Renal cortical epithelial cell (primary cell): ENCODE measurements at places on chromosomes 2 and 18.

GRCh38 chr2:32379352-32379751 is 22.5 kb downstream of the BIRC6 start:
- DNase-seq: no peak

GRCh38 chr2:3217646-3218045 is 160.0 kb downstream of the EIPR1 start:
- no peak for DNase-seq

DNA sequence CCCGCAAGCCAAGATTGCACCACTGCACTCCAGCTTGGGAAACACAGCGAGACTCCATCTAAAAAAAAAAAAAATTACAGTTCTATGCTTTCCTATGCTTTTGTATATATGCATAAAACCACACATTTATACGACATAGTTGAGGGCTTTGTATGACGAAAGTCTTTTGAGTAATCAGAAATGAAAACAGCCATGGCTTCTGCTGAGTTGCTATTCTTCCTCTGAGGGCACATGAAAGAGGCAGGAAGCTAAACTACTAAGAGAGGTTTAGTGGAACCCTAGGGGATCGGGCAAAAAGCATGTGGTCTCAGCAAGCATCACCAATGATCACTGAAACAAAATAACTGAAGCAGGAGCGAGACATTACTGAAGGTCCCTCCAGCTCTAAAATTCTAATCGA is 99.6 kb downstream of the ZAP70 start:
- DNase-seq: no peak

DNA sequence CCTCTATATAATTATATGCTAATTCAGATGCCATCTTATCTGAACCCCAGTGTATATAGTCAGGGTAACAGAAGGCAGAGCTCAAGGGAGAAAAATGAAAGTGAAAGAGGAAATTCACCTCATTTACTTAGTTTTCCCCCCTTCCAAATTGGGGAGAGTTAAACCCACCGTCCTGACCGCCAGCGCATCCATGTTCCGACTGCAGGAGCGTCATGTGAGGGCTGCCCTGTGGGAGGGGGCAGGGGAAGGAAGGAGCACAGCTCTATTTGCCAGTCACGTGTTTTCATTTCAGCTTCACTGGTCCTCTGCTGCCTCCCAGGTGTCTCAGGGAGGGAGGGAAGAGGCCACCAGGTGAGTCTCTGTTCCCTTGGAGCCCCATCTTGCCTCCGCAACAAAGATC is 13.2 kb downstream of the CNNM4 start:
- no peak for DNase-seq

DNA sequence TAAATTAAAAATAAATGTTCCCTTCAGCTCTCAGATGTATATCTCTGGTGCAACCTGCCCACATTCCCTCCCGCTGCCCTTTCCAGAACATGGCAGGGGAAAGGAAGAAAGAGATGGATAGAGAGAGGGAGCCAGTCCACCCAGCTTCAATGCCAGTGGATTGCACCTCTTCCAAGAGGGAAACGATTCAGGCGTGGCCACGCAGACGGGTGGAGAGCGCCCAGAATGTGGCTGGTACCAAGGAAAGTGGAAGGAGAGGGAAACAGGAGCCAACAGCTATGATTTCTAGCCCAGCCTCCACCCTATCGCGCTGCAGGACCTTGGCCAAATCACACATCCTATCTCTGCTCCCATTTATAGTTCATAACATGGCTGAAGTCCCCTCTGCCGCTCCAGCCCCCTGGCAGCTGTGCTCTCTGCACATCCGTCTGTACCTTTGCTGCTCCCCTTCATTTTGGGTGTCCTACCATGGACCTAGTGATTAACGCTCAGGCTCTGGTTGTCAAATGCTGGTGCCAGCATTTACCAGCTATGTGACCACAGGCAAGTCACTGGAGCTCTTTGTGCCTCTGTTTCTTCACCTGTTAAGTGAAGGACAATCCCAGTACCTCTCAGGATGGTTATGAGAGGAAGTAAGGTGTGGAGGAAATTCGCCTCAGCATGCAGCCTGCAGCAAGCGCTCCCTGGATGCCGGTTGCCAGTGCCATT is 66.5 kb downstream of the SFXN5 start:
- DNase-seq: no peak
